ENCODE measurements at places on chromosomes 5 and 9.

DNA sequence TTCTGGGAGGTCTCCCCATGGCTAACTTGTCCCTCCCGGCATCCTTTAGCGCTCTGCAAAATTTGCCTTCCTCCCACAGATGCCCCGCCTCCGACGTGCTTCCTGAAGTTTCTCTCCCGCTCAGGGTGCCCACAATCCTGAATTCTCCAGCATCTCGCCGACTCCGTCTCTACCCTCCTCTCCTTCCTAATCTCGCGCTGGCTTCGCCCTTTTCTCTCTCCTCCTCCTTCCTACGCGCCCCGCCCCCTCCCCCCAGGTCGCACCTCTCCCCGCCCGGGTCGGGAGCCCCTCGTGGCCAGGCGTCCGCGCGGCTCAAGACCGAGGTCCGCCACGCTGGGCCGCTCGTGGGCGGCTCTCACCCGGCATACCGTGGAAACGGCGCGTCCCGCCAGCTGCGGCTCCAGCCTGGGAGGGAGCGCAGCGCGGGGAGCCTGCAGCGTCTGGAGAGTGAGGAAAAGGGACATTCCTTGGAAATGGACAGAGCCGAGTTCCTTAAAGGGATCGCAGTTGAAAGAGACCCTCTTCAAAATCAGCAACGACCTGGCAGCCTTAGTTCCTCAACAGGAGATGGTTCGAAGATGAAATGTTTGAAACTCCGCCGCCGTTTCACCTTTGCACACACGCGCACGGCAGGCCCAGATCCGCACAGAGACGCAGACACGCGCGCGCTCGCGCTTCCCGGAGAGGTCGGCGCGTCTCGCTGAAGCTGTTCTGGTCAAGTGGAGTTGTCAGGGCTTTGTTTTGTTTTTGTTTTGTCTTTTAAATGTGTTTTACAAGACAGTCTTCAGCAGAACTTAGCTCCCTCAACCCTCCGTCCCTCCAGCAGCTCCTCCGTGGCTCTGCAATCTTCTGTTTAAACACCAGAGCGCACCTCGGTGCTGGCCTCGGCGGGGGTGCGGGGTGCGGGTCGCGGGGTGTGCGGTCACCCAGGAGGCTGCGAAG, 5.0 kb upstream of the IRX2 start:
- DNase-seq, result no peak

DNA sequence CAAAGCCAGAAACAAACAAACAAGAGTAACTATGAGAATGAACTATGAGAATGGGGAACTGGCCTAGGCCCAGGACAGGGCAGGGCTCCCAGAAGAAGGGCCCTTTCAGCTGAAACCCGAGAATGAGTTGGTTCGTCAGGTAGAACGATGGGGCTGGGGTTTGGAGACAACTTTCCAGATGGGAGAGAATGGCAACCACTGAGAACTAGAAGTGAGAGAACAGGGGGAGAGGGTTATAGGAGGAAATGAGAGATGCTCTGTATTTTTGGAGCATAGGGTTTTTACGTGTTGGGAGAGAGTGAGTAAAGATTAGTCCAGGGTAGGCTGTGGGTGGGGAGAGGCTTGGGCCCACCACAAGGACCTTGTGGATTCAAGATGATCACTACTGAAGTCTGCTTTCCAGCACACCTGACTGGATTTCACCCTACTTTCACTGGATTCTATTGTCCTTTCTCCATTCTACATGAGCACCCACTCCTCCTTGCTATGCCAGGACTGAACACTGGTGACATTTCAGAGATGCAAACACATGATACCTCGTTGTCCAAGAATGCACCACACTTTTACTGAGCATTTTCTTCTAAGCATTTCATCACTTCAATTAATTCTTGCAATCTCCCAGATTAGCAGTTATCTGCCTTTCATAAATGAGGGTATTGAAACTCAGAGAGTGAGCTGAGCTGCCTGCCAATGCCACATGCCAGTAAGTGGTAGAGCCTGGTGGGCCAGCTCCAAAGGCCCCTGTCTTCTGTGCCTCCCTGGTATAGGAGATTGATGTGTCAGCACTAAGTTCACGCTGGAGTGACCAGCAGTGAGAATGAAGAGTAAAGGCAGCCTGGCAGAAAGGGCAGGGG, 3.2 kb upstream of the TMEM268 start:
- DNase-seq, result no peak

DNA sequence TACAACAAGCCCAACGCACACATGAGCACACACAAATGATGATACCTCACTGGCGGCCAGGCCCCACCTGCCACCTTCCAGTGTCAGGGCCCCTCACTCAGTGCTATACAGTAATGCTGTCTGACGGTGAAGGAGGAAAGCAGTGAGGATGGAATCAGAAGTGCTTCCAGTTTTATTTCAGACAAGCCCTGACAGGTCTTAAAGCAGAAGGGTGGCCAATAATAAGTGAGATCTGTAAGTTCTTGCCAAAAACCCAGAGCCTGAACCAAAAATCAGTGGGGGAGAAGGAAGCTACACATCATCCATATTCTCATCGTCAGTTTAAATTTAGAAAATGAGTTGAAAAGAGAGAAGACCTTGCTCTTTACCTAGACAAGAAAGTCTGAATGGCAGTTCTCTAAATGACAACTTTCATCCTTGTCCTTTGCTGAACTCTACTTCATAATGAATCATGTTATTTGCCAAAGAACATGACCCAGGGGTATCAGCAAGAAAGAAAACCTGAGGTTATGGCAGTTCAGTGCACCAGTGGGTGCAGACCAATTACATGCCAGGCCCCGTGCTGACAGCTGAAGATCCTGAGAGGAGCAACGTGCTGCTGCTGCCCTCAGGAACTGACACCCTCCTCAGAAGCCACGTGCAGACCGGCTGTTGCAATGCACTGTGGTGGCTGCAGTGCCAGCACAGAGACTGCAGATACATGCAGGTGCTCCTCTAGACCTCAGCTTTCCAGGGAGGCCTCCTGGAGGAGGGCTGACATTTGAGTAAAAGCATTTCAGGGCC, 118.7 kb downstream of the DROSHA start:
- peak; percentile 1 for DNase-seq

DNA sequence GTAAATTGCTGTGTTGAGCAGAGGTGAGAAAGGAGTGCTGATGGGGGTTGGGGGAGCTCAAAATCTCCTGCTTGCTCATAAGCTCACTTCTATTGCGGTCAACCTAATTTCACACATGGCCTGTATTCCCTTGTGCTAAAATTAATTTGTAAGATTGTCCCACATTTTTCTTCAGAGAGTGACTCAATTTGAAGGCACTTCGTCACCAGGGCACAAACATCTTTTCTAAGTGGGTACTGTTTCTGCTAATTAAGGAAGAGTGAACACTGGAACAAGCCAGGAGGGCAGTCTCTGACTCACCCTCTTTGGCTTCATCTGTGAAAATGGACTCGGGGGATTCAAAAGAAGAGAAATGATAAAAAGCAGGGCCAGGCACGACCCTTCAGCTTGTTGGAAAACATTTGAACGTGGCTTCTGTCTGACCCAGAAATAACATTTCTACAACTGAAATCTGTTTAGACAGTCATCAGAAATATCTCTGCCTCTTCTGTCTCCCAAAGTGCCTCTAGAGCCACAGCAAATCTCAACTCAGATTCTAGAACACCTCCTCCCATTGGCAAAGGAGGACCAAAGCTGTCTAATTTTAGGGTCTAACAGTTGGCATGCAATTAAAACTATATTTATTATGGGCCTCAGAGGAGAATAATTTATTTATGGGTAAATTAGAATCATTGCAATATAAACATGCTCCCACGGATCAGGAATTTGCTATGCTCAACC, 49.8 kb downstream of the FEM1C start:
- DNase-seq, result no peak

- DNase-seq, result no peak
These were observed 100.4 kb downstream of the TRIM36 start for GRCh38 chr5:115069087-115069968.

DNA sequence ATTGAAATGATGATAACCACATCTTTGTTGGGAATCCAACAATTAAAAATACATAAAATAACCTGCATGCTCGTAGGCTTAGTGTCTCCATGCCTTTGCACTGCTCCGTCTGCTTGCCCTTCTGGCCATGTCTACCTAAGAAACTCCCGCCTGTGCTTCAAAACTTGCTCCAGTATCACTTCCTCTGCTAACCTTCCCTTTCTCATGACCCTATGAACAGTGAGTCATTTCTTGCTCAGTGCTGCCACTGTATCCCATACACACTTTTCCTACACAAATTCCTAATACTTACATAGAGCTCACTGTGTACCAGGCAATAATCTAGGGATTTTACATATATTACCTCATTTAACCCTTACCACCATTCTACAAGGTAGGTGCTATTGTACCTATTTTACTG, 33.5 kb downstream of the TMEM245 start:
- DNase-seq, result no peak

- no peak for DNase-seq
These were observed 988 bp downstream of the SHISAL2B start for GRCh38 chr5:64691291-64691690.

- DNase-seq, result no peak
These were observed 213.0 kb upstream of the TARS1 start for GRCh38 chr5:33227746-33228145.

DNA sequence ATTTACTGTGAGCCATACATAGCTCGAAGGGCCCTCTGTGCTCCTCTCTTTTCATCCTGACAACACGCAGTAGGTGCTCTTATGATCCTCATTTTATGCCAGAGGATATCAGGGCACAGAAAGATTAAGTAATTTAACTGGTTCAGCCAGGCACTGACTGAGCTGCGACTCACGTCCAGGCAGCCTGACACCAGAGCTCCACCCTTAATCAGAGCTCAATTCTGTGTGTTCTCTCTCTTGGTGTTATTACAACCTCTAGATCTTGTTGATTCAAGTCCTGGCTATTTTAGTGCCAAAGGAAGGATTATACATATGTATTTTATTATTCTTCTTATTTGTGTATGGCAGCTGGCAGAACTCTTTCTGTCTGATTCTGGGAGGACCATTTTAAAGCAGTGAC, 59.7 kb downstream of the OSMR start:
- no peak for DNase-seq

DNA sequence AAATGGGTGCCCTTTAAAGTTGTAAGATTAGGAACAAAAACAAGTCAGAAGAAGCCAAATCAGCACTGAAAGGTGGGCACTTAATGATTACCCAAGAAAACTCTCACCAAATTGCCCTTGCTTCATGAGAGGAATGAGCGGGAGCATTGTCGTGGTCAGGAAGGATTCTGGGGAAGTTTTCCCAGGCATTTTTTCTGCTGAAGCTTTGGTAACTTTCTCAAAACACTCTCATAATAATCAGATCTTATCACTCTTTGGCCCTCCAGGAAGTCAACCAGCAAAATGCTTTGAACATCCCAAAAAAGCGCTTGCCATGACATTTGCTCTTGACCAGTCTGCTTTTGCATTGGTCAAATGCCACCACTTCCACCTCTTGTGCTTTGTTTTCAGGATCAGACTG, 10.4 kb upstream of the PCDHGC3 start:
- DNase-seq, result no peak

DNA sequence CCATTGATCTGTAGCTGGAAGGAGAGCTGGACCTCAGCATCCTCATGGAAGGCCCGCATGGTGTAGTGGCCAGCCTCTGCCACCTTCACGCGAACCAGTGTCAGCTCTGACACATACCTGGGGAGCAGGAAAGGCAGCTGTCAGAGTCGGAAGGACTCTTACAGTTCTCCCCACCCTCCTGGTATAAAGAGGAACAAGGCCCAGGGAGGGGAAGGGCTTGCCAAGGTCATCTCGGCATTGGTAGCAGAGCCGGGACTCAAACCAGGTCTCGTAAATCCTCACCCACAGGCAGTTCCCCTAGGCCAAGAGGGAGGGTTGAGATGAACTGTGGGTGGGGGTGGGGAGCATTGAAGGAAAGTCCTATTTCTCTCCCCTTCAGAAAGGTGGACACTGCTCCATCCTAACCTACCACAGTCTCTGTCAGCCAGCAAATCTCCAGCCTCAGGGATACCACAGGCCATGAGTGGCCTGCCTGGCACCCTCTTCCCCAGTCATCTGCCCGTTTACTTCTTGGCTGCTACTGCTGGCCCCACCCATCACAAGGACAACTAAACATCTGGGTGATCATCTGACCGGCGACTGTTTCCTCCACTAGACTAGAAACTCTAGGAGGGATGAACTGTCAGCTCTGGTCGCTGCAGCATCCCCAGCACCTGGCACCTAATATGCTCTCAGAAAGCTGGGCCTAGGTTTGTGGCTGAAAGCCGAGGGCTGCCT, 23.5 kb downstream of the PDGFRB start:
- DNase-seq, result no peak

DNA sequence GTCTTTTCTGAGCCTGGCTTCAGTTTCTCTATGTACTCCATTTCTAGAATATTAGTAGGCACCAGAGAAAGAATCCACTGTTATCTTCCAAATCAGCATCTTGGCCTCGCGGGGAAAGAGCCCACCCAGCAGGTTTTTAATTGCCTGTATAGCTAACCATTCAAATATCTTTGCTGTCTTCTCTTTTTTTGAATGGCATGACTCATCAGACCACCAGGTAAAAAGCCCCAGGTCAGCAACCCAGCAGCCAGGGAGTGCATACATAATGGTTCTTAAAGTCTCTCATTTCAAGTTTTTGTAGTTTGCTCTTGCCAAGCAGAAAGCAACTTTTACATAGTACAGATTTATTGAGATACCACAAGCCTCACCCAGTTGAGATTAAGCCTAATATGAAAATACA, 50.7 kb downstream of the TMEM167A start:
- no peak for DNase-seq

DNA sequence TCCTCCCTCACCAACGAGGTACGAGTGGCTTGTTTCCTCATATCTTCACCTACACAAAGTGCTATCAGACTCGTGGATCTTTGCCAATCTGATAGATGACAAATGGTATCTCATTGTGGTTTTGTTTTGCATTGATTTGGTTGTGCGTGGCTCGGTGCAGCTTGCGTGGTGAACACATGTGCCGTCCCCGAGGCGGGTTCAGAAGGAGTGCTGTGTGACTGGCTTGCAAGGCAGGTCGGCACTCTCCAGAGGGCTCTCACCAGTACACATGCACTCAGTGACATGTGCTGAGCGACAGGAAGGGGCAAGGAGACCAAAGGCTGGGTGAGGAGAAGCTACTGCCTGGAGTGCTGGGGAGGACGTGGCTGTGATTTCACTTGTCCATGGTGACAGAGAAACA, 95.3 kb upstream of the PITX1 start:
- peak; percentile 7 for DNase-seq

Data from stimulated activated CD4-positive, alpha-beta T cell treated with anti-CD3 and anti-CD28 coated beads, Interleukin-15, amount 100 ng/mL, for 48 hours (primary cell).